ENCODE measurements at places on chromosomes 2 and 18.

DNA sequence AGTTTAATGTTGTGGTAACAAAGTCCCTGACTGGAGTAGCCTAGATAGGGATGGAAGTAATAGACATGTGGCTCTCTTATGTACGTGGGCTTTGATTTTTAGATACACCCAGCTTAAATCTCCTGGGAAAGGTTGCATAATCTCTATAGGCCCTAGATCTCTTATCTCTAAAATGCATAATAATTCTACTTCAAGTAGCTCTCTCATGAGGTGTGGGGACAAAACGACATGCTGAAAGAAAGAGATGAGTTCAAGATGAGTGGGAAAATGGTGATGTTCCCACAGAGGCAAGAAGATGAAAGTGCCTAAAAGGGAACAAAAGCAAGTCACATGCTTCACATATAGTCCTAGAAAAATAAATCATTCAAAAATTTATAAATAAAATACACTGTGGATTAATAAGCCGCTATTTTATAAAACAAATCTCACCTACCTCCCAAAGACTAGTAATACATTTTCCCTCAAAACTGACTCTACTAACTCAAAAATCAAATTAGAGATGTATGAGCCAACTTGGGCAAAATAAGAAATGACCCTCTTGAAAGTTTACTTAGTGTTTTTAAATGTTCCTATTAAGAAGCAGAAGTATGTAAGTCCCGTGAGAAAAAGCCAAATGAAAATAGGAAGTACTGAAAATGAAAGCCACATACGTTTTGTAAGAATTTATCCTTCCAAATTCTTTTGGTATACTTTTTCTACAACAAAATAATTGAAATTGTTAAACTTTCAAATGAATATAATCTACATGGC lies 148.2 kb upstream of the ITGA4 start:
- no peak for DNase-seq

- DNase-seq: no peak
These were observed 109.8 kb downstream of the DSEL start for GRCh38 chr18:67406714-67407113.

- DNase-seq: no peak
These were observed 68.3 kb downstream of the TNS1 start for GRCh38 chr2:217934321-217935131.

GRCh38 chr2:137675584-137676327 lies 288.5 kb upstream of the HNMT start:
- no peak for DNase-seq

DNA sequence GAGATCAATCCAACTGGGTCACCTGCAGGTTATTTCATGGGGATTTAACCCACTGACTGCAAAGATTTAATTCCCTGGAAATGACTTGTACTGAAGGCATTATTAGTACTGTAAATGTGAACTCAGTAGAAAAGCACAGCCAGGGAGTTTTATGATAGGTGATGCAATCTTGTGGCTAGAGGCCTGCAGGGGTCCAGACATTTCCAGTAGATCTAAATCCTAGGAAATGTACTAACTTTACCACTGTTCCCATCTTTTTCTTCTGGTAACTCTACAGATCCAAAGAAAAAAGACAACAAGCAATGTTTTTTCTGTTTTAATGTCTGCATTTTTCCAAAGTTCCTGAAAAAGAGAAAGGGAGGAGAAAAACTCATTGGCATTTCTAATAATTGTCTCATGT lies 500.1 kb downstream of the ARHGAP15 start:
- DNase-seq: no peak

- no peak for DNase-seq
These were observed 159.4 kb downstream of the TPO start for GRCh38 chr2:1572638-1573037.

- no peak for DNase-seq
These were observed 7.8 kb upstream of the SERPINB2 start for GRCh38 chr18:63879709-63880108.

Measured in stimulated activated CD8-positive, alpha-beta memory T cell treated with anti-CD3 and anti-CD28 coated beads, Interleukin-2, amount 100 ng/mL, for 1 hour (primary cell).